ENCODE measurements at places on chromosomes 7 and 10.

GRCh38 chr7:75823198-75823910, 9.7 kb upstream of the CCL24 start:
- DNase-seq: peak; percentile 5

- DNase-seq: peak; percentile 35
Measured at GRCh38 chr10:114110174-114110972, 63.6 kb downstream of the CCDC186 start.

GRCh38 chr7:138618933-138619332, 82.2 kb downstream of the SVOPL start:
- DNase-seq: no peak

DNA sequence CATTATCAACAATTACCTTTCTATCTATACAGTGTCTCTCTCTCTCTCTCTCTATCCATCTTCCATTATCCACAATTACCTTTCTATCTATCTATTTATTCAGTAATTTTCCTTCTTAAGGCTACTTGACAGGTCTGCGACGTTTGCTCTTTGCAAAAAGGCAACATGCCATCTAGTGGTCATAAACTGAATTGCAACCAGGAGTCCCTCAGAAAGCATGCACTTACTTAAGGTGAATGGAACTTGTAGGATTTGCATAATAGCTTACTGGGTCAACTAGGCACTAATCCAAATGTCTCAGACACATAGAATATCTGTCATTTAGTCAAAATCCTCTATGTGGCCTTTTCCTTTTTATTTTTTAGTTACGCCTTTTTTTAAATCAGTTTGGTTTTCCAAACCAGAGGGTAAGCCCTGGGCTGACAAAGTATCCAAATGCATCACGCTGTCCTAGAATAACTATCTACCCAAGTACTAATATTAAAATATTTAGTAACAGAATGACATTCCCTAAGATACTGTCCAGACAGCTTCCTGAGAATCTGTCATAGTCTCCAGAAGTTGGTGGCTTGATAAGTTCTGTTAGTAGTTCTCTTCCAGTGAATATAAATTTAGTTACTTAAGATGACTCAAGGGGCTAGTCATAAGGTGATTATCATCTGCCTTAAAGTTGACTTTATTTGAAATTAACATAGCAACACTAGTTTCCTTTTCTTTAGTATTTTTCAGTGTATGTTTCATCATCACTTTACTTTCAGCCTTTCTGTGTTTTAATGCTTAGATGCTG, 208.3 kb downstream of the PPP1R3A start:
- DNase-seq: peak; percentile 85

GRCh38 chr7:127764681-127765080, 112.7 kb downstream of the SND1 start:
- DNase-seq: no peak

DNA sequence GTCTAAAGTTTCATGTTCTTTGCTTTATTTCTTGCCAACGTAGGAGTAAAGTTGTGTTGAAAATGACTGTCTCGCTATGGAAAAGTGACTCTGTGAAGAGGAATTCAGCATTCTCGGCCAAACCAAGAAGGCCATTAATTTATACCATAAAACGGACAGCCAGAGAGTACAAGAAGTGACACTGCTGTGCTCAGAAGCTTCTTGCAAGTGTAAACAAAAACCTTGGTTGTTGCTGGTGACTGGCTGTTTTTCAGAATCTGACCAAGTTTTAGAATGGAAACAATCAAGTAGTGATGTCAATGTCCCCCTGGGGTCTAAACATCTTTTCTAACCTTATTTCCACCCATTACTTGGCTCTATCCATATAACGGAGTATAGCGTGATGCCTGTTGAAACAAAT, 201.9 kb downstream of the INHBA start:
- DNase-seq: no peak

GRCh38 chr10:95408148-95408960, 117.6 kb upstream of the PDLIM1 start:
- DNase-seq: no peak

DNA sequence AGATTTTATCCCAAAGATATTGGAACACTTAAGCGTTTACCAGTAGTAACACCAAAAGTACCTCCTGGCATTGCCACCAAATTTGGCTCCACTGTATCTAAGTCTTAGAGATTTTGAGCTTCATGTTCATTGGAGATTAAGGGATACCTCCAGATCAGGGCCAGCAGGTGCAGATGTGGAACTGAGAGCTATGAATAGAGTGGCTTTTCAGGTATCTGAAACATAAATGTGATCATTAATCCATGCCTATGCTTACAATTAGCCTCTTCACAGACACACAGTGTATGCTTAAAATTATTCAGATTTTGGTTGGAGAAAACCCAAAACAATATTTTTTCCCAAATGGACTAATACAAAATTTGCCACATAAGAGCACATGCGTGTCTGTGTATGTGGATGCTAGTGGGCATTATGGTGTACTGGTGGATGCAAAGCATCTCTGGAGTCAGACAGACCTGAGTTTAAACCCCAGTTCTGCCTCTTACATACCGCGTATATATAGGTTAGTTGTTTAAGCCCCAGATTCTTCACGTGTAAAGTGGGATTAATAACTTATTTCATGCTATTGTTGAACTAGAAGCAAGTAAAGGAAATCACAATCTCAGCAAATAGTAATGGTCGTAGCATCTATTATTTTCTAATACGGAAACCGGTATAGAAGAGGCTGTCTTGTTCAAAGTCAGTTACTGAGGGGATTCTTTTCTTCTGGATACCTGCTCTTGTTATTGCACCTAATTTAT, 6.8 kb upstream of the LRRC4 start:
- DNase-seq: no peak

DNA sequence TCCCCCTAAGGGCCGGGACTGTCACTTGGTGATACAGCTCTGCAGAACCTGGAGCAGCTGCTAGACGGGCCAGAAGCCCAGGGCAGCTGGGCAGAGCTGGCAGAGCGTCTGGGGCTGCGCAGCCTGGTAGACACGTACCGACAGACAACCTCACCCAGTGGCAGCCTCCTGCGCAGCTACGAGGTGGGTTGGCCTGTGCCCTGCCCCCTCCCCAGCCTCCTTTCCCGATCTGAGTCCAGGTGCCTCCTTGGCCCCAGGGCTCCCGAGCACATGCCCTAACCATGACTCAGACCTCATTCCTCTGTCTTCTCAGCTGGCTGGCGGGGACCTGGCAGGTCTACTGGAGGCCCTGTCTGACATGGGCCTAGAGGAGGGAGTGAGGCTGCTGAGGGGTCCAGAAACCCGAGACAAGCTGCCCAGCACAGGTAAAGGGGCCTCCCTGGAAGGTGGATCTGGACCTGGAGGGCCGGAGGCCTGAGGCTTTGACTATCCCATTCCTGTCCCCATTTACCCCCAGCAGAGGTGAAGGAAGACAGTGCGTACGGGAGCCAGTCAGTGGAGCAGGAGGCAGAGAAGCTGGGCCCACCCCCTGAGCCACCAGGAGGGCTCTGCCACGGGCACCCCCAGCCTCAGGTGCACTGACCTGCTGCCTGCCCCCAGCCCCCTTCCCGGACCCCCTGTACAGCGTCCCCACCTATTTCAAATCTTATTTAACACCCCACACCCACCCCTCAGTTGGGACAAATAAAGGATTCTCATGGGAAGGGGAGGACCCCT, 6.4 kb downstream of the NFKB2 start:
- no peak for DNase-seq

GRCh38 chr7:94452239-94452638, 57.4 kb upstream of the CASD1 start:
- no peak for DNase-seq

- DNase-seq: peak; percentile 26
Measured at GRCh38 chr10:27258838-27259812, 18.5 kb upstream of the ACBD5 start.

GRCh38 chr7:91083855-91084644, 180.2 kb upstream of the FZD1 start:
- no peak for DNase-seq

- DNase-seq: peak; percentile 71
Measured at GRCh38 chr7:128148676-128149075, 92.4 kb upstream of the LEP start.

GRCh38 chr10:8048281-8049008, 6.0 kb upstream of the GATA3 start:
- DNase-seq: no peak

DNA sequence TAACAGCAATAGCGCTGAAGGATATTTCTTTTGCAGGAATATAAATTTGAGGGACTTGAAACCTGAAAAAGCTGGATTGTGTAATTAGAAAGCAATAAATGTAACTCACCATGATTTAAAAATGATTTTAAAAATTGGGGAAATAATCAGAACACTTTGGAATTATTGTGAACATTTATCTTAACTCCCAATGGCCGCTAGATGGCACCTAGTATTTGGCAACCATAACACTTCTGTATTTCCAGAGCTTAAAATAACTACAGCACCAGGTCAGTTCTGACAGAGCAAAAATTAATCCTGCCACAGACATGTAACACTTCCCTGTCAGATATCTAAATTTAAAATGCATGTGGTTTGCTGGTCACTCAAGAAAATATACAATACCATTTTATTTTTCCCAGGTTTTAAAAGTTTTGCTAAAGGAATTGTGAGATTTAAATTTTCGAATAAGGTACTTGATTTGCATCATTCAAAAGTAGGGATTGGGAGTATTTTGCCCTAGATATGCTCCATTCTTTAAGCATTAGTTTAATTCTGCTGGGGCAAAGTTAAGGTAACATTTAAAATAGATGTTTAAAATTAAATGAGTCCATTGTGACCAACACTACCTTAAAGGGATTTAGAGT, 144.5 kb downstream of the PPP1R3A start:
- DNase-seq: peak; percentile 54

DNA sequence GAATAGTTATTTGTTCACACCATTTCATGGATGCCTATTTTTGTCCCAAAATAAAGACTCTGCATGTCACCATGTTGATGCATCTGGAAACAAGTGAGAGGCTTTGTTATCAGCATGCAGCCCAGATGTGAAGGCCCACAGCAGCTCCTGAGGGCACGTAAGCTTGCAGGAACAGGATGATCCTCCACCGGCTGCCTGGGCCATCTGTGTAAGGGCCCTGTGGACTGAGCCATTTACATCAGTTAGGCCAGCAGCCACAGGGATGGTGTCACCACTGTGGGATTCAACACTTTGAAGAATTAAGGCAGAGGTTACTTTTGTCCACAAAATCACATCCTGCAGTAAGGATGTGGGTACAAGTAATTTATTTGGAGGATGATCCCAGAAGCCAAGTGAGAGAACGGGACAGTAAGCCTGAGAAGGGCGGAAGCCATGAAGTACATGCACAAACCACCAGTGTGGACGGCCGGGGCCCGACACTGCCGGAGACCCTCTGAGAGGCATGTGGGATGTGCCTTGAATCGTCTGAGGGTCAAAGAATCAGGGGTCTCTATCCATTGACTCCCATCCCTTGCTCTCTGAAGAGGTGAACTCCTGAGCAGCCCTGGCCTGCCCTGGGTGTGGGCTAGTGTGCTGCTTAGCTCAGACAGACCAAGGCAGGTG, 609.7 kb downstream of the DNAJB6 start:
- DNase-seq: no peak

- DNase-seq: no peak
Measured at GRCh38 chr7:110470420-110470819, 620.5 kb upstream of the LRRN3 start.

DNA sequence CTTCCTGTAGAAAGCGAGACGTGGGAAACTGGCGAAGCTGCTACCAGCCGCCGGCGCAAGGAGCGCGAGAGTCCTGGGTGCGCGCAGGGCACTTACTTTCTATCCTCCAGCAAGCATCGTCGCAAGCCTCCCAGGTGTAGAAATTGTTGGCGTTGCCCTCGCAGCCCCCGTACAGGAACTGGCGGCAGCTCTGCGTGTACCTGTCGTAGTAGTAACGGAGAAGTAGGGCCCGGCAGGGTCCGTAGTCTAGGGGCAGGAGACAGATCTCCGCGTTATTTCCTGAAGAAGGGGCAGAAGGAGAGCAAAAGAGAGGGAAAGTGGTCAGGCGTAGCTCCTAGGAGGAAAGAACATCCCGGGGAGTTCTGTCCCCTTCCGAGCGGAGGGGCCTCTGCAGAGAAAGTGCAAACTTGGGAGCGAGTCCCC, 501 bp downstream of the TFPI2 start:
- DNase-seq: no peak

- DNase-seq: no peak
Measured at GRCh38 chr10:73771722-73772280, 10.0 kb upstream of the CHCHD1 start.

- DNase-seq: no peak
Measured at GRCh38 chr7:126940723-126941307, 311.9 kb downstream of the GRM8 start.

- DNase-seq: no peak
Measured at GRCh38 chr10:36383349-36383748, 741.3 kb upstream of the FZD8 start.

GRCh38 chr10:60384011-60384410, 5.7 kb downstream of the ANK3 start:
- no peak for DNase-seq

DNA sequence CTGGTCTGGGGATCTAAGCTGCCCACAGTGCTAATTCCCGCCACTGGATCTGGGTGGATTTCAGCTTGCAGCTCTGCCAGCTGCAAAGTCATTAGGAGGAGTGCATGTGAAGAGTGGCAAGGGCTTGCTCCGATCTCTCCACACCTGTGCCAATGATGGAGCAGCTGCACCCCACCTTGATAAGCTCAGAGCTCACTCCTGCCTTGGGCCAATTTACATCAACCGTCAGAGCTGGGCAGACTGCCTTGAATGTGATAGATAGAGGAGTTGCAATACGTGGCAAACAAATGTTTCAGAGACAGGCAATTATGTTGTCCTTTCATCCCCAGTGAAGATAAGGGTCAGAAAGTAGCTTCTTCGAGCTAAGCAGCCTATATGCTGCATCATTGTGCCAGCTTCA, 379.9 kb downstream of the SH2D4B start:
- DNase-seq: no peak

DNA sequence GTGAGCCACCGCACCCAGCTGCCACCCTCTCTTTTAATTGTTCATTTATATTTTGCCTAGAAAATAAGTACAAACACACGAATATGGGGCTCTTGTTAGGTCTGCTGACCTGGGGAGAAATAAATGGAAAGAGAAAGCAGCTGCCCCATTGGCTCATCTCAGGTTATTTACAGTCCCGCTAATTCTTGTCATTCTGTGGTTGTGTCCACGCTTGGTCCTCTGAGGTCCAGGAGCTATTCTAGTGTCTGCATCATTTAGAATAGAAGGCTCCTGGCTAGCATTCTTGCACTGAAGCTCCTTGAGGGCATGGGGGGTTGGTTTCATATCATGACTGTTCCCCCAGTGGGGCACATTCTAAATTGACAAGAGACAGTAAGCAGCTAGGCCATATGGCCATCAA, 128.5 kb downstream of the TACC2 start:
- no peak for DNase-seq

DNA sequence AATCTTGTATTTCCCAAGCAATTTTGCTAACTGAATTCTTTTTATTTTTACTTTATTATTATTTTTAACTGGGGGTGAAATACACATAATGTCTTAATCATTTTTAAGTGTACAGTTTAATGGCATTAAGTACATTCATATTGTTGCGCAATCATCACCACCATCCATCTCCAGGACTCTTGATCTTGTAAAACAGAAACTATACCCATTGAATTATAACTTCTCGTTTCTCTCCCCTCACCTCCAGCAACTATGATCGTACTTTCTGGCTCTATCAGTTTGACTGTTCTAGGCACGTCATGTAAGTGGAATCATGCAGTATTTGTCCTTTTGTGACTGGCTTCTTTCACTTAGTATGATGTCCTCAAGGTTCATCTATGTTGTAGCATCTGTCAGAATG, 108.8 kb downstream of the ARL5B start:
- no peak for DNase-seq

Data from small intestine (tissue), 16 donors.